ENCODE measurements at places on chromosomes 7 and 10. TPM values are rescaled to one million over a fixed set of nuclear protein-coding genes. Genes with fewer than 3 reads are reported as not detected.

Gene DYNC1I1
- total RNA-seq: 0.14 TPM

Gene ICA1
- 20.7 TPM for total RNA-seq

Gene HDAC9
- 84.5 TPM for total RNA-seq

Gene DPCD
- 51.4 TPM for total RNA-seq

Gene PIP
- total RNA-seq: not detected

All from kidney epithelial cell (primary cell).